ENCODE measurements at places on chromosomes 13 and 19.

GRCh38 chr19:5247957-5248705 is 92.5 kb downstream of the PTPRS start:
- DNase-seq = no peak

- DNase-seq = no peak
Observed at GRCh38 chr13:58884353-58885209, 1253.0 kb downstream of the PCDH17 start.

DNA sequence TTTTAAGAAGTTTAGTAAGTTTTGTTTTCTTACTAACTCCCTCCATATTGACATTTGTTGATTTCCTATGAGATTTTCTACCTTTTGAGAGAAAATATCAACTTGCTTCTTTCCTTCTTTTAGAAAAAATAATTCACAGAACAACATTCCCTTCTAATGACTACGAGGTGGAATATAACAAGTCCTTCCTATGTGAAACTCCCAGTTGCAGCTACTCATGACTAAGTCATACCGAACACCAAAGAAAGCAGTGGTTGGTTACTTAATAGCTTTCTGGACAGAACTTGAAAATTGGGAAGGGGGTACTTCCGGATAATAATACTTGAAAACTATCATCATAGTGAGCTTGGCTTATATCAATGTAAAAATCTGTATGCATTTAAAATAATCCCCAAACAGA is 144.8 kb downstream of the DACH1 start:
- DNase-seq = no peak

GRCh38 chr13:20077086-20077485 is 83.8 kb downstream of the GJA3 start:
- no peak for DNase-seq

DNA sequence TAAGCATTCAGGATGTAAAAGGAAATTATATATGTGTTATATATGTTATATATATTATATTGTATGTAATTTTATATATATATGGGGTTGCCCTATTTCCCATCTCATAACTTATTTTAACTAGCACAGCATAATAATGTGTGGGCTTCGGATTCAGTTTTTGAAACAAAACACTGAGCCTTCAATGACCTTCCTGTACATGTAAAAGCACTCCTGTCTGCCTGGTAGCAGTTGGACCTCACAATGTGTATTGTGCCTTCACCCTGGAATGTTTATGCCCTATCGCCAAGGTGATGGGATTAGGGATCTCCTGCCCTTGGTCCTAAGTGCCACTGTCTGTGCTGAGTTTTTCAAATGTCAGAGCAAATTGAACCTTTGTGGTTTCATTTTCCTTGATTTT is 968.8 kb downstream of the TUBA3C start:
- no peak for DNase-seq
